Neural cell (in vitro differentiated cells): ENCODE measurements at places on chromosomes 4 and X. TPM values are rescaled to one million over a fixed set of nuclear protein-coding genes. Genes with fewer than 3 reads are reported as not detected.

The WDR44 gene
- 18.7 and 19.3 TPM in 2 replicates for polyA plus RNA-seq

The MFSD8 gene
- polyA plus RNA-seq, result 84.5 and 92.9 TPM in 2 replicates

The SPANXN4 gene
- not detected in 2 replicates for polyA plus RNA-seq

The PPA2 gene
- polyA plus RNA-seq, result 151 and 180 TPM in 2 replicates

The LINC00632 gene
- polyA plus RNA-seq, result 5.9 and 13.8 TPM in 2 replicates

The AMOT gene
- 2.8 and 6.3 TPM in 2 replicates for polyA plus RNA-seq

The POU3F4 gene
- polyA plus RNA-seq, result 4.4 and 4.9 TPM in 2 replicates

The SLC10A7 gene
- polyA plus RNA-seq, result 5.5 and 7.0 TPM in 2 replicates

The SSX2B gene
- polyA plus RNA-seq, result not detected in 2 replicates

The SETD7 gene
- polyA plus RNA-seq, result 12.0 and 20.9 TPM in 2 replicates

The ZMYM3 gene
- 32.8 and 37.2 TPM in 2 replicates for polyA plus RNA-seq

The SOX3 gene
- polyA plus RNA-seq, result 0.26 and 1.2 TPM in 2 replicates

The GK gene
- 4.8 and 6.3 TPM in 2 replicates for polyA plus RNA-seq

The IL3RA gene
- polyA plus RNA-seq, result not detected in 2 replicates

The MAGEA1 gene
- not detected in 2 replicates for polyA plus RNA-seq

The ARMCX6 gene
- polyA plus RNA-seq, result 60.2 and 77.7 TPM in 2 replicates

The ADH4 gene
- polyA plus RNA-seq, result not detected in 2 replicates

The DDX53 gene
- polyA plus RNA-seq, result not detected in 2 replicates

The ADH7 gene
- not detected in 2 replicates for polyA plus RNA-seq

The SPANXB1 gene
- polyA plus RNA-seq, result not detected in 2 replicates

The PLXNB3 gene
- polyA plus RNA-seq, result 0.48 and 0.76 TPM in 2 replicates

The IGSF1 gene
- 2.6 and 3.0 TPM in 2 replicates for polyA plus RNA-seq

The PHEX gene
- 0.34 and 0.59 TPM in 2 replicates for polyA plus RNA-seq

The CLDN24 gene
- not detected in 2 replicates for polyA plus RNA-seq

The PPARGC1A gene
- 7.0 and 7.2 TPM in 2 replicates for polyA plus RNA-seq

The TSC22D3 gene
- polyA plus RNA-seq, result 96.8 and 115 TPM in 2 replicates

The SOD3 gene
- polyA plus RNA-seq, result not detected in 2 replicates

The HSD17B13 gene
- polyA plus RNA-seq, result not detected in 2 replicates

The ADGRG4 gene
- polyA plus RNA-seq, result not detected in 2 replicates

The PRR32 gene
- not detected in 2 replicates for polyA plus RNA-seq

The LEF1 gene
- 0.60 and 0.78 TPM in 2 replicates for polyA plus RNA-seq

The CENPVL2 gene
- 3.2 and 5.6 TPM in 2 replicates for polyA plus RNA-seq

The OTUD6A gene
- not detected in 2 replicates for polyA plus RNA-seq

The MAOB gene
- polyA plus RNA-seq, result not detected in 2 replicates

The NMU gene
- polyA plus RNA-seq, result 47.2 and 55.7 TPM in 2 replicates

The COMMD8 gene
- polyA plus RNA-seq, result 22.7 and 29.6 TPM in 2 replicates

The SPIN3 gene
- 48.7 and 59.9 TPM in 2 replicates for polyA plus RNA-seq

The NEUROG2 gene
- 0.19 and 0.58 TPM in 2 replicates for polyA plus RNA-seq

The ARHGAP36 gene
- 4.9 and 6.7 TPM in 2 replicates for polyA plus RNA-seq

The CHIC1 gene
- polyA plus RNA-seq, result 13.4 and 15.2 TPM in 2 replicates
